GM23248 (cell line): ENCODE measurements at places on chromosomes 5 and 9. TPM values are rescaled to one million over a fixed set of nuclear protein-coding genes. Genes with fewer than 3 reads are reported as not detected.

DNA sequence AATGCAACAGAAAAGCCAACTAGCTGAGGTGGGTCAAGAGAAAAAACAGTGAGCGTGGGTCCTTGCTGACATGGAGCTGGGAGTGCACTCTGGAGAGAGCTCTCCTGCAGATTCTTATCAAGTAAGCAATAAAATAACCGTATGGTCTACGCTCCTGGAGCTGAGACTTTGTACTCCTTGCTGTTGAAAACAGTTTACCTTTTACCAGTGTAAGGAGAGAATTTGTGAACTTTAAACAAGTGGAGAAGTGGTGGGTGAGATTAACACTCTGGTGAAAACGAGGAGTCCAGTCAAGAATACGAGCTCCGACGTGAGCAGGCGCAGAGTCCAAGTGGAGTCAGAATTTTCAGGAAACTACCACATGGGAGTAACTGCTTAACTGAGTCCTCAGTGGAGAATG is 156.1 kb upstream of the ERCC6L2 start:
- DNase-seq: no peak

- DNase-seq: peak; percentile 67
Observed at GRCh38 chr9:5909976-5910375, 19.3 kb downstream of the MLANA start.

- DNase-seq: peak; percentile 77
Observed at GRCh38 chr9:129933185-129934040, 98.2 kb downstream of the USP20 start.

The FBP1 gene
- total RNA-seq: not detected in 2 replicates

The SLIT3 gene
- 49.4 and 61.9 TPM in 2 replicates for total RNA-seq

- DNase-seq: no peak
Observed at GRCh38 chr9:8101607-8102006, 302.0 kb upstream of the DMAC1 start.

GRCh38 chr9:129262261-129262660 is 84.2 kb upstream of the IER5L start:
- no peak for DNase-seq

DNA sequence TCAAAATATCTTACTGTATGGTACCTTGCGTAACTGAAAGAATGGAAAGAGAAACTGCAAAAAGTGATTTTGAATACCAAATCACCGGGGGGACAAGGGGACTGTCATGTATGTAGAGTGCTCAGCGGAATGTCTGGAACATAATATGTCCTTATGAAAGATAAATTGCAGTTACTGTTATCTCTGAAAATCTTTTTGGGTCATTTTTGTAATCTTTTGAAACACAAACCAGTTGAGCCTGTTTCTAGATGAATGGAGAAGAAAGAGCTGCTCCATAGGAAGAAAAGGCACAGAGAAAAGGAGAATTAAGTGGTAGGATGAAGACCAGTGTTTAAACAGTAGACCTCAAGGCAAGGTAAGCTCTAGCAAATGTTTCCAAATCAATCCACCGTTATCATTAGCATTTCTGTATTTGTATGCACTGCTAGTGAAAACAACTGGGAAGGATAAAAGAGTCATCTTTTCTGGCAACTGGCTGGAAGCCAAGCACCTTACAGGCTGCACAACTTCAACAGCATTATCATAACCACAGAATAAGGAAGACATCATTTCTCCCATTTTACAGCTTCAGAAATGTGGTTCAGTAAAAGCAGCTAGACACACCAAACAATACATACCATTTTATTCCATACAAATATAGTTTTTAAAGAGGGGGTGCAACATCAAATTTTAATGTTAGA is 158.5 kb downstream of the TRPM3 start:
- peak; percentile 24 for DNase-seq

- DNase-seq: peak; percentile 56
Observed at GRCh38 chr9:93577975-93578682, 1.7 kb downstream of the PHF2 start.

GRCh38 chr9:107948086-107948485 is 458.5 kb upstream of the KLF4 start:
- peak; percentile 53 for DNase-seq

GRCh38 chr9:15524845-15525455 is 14.2 kb upstream of the PSIP1 start:
- DNase-seq: no peak

- DNase-seq: no peak
Observed at GRCh38 chr9:38229104-38229500, 160.1 kb upstream of the SHB start.

DNA sequence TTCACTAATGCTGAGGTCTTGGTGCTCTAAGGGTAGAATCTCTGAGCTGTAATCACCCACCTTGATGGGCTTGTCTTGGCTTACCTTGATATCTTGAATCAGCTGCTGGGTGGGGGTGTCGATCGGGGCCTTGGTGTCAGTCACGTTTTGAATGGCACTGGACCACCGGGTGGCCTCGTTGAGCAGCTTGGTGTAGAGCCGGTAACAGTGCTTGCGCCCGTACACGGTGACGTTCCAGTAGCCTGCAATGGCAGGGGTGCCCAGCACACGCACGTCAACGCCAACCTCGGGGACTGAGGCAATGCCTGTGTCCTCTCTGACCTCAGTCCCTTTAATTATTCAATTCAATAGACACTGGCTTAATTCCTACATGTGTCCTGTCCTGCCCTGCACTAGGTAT is 63.1 kb upstream of the RETREG1 start:
- no peak for DNase-seq

DNA sequence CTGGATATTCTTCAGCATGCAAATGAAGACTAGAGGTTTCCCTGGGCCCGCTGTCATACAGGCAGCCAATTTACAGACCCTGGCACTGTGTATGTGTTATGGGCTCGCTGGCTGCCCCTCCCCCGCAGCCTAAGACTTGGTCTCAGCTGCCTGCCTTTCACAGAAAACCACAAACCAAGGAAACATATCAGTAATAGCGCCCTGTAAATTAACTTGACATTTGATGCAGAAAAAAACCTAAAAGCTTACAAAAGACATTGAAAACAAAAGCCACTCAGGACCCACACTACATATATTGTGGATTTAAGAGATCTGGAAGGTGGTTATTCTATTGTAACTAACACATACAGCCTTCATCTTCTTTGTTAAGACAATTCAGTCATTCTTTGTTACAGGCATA is 287.0 kb upstream of the TMEM161B start:
- DNase-seq: no peak

The PCDHA12 gene
- not detected in 2 replicates for total RNA-seq

The DNAJA1 gene
- 84.6 and 92.7 TPM in 2 replicates for total RNA-seq

GRCh38 chr9:136515276-136515675 is 30.6 kb downstream of the NOTCH1 start:
- no peak for DNase-seq

- no peak for DNase-seq
Observed at GRCh38 chr9:11872471-11872870, 820.7 kb upstream of the TYRP1 start.

The SPATA31A3 gene
- not detected in 2 replicates for total RNA-seq

DNA sequence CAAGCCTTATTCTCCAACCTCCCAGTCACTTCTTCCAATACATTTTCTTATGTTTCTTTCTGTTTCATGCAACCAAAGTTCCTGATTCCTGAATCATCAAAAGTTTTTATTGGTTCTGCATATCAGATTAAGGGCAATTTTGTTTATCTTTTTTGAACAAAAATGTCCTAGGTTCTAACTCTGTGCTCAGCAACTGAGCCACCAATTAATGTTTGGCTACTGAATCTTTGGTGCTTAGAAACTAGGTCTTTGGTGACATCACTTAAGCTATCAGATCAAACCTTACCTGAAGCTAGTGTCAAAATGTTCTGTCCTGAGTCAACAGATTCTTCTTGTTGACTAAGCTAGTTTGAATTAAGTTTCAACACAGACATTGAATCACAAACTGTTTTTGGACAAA is 56.1 kb downstream of the FGF18 start:
- DNase-seq: peak; percentile 36

The MLANA gene
- total RNA-seq: not detected in 2 replicates

DNA sequence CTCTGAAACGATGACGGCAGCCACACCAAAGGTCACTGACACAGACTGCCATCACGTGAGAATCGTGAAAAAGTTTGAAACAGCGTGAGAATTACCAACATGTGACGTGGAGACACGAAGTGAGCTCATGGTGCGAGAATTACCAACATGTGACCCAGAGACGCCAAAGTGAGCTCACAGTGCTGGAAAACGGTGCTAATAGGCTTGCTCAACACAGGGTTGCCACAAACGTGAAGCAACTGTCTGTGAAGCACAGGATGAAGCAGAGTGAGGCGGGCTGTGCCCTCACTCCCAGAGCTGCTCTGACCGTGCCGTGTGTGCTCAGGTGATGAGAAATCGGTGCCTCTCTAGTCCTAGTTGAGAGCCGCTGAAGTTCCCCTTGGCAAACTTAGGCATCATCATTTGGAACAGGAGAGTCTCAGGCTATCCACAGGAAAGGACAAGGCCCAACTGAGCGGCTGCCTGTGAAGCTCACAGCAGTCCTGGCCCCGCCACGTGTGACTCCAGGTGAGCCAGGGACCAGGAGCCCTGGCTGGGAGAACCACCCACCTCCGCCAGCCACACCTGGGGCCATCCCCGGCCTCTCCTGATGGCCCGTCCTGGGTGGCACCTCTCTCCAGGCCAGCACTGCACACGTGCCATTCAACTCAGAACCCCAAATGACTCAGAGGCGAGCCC is 29.8 kb upstream of the SLC6A3 start:
- DNase-seq: no peak

- no peak for DNase-seq
Observed at GRCh38 chr5:133321833-133322420, 270.1 kb downstream of the HSPA4 start.

The CCL21 gene
- total RNA-seq: not detected in 2 replicates

DNA sequence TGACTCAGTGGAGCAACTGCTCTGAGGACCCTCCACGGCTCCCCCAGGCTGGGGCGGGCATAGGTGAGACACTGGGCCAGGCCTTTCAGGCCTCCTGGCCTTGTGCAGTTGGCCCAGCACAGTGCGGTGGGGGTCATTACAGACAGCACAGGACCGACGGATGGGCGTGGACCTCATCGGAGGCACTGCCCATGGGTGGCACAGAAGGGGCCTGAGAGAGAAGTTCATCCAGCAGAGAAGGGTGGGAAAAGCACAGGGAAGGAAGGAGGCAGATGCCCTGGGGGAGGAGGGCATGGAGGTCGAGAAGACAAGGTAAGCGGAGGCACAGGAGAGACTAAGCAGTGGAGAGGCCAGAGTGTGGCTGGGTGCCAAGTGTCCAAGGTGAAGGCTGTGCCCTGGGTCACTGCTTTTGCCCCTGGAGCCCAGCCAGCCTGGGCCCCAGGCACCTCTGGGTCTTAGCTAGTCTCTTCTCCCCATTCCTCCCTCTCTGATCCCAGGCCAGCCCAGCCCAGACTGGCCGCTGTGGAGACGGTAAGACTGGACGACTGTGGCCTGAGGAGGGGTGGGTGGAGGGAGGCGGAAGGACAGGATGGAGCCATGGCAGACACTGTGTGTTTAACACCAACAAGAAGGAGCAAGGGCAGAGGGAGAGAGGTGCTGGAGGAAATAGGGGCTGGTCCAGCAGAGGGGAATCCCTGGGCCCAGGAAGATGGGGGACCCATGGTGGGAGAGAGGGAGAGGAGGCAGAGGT is 5.7 kb downstream of the IL3 start:
- DNase-seq: no peak

GRCh38 chr5:94702729-94703128 is 84.3 kb downstream of the SLF1 start:
- no peak for DNase-seq

- DNase-seq: no peak
Observed at GRCh38 chr5:62585751-62586150, 7.1 kb downstream of the LRRC70 start.

The IL13 gene
- not detected in 2 replicates for total RNA-seq

- no peak for DNase-seq
Observed at GRCh38 chr5:7533941-7534340, 138.0 kb downstream of the ADCY2 start.

The PCDHGA4 gene
- 10.8 and 13.9 TPM in 2 replicates for total RNA-seq

The TICAM2 gene
- total RNA-seq: 1.9 and 12.3 TPM in 2 replicates

The GTF2H2C gene
- total RNA-seq: 24.4 and 45.8 TPM in 2 replicates

DNA sequence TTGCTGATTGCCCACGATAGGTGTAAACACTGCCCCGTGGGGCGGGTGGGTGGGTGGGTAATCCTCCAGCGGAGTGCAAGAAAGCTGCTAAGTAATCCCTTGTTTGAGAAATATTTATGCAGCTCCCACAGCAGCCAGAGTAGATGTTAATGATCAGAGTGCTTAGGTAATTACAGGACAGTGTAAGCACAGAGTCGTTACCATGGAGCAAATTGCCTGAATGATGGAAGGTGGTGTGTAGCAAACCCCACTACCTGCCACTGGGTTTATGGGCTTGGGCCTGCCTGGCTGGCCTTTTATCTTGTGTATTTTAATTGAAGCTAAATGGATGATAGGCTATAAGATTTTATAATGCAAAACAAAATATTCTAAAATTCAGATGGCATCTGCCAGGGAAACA is 110.0 kb downstream of the COL5A1 start:
- DNase-seq: no peak

DNA sequence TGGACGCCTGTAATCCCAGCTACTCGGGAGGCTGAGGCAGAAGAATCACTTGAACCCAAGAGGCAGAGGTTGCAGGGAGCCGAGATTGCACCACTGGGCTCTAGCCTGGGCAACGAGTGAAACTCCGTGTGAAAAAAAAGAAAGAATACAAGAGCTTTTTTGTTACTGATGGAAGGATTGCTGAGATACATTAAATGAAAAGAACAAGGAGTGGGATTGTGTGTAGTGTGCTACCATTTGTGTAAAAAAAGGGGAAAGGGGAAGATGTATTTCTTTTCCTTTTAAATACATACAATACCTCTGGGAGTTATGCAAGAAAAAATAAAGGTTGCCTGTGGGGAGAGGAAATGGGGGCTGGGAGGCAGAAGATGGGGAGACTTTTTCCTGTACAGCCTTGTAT is 14.7 kb upstream of the GARNL3 start:
- DNase-seq: no peak

- DNase-seq: peak; percentile 72
Observed at GRCh38 chr9:99807276-99807852, 14.3 kb upstream of the NR4A3 start.

The CDX1 gene
- not detected in 2 replicates for total RNA-seq

DNA sequence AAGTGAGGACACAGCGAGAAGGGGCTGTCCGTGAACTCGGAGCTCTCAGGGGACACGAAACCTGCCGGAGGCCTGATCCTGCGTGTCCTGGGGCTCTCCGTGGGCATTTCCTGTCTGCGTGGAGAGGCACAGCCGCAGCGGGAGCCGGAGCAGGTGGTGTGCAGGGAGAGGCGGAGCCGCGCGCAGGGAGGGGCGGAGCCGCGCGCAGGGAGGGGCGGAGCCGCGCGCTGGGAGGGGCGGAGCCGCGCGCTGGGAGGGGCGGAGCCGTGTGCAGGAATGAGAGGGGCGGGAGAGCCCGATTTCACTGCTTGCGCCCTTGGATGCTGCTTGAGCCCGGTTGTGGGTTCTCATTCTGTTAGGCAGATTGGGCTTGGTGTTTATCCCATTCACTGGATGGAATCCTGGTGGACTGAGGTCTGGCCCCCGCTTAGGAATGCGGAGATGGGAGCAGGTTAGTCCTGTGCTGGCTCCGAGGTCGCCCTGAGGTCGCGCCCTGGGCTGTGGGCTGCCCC is 26.7 kb downstream of the NDUFS6 start:
- no peak for DNase-seq

GRCh38 chr5:154801083-154801482 is 45.9 kb downstream of the LARP1 start:
- DNase-seq: peak; percentile 69

GRCh38 chr5:97388794-97389193 is 205.7 kb upstream of the RIOK2 start:
- peak; percentile 44 for DNase-seq

The MAP1B gene
- 71.7 and 149 TPM in 2 replicates for total RNA-seq
